Activated naive CD4-positive, alpha-beta T cell treated with anti-CD3 and anti-CD28 coated beads, Interleukin-2, amount 50 U/mL, for 16 hours (primary cell): ENCODE measurements at places on chromosomes 16 and 17.
A peak's percentile ranks its signal among the peaks of the same experiment; 100 is the strongest.

DNA sequence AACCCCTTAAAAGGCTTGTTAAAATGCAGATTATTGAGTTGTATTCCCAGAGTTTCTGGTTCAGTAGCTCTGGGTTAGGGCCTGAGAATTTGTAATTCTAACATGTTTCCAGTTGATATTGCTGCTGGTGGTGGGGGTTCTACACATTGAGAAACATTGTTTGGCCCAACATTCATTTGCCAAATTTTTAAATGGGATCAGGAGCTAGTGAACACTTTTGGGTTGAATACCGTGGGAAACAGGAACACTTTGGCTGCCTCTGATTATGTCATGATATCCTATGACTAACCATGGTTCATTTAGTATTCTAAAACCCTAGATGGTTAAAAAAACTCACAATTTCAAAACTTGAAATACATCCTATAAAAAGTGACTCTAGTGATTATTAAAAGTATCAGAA is 89.3 kb downstream of the RPGRIP1L start:
- DNase-seq, result no peak

DNA sequence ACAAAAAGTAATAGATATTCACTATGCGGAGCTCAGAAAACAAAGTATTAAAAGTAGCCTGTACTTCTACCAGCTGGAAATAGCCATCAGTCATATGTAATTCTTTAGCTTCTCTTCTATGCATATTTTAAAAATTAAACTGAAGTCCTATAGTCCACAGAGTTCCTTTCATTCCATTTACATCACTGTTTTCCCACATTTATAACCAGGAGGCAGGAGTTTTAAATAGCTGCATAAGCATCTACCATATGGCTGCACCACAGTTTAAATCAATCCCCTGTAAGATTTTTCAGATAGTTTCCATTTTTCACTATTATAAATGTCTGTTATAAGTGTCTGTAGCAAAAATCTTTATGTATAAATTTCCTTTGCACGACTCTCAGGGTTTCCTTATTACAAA is 45.1 kb downstream of the ZFHX3 start:
- DNase-seq, result no peak

DNA sequence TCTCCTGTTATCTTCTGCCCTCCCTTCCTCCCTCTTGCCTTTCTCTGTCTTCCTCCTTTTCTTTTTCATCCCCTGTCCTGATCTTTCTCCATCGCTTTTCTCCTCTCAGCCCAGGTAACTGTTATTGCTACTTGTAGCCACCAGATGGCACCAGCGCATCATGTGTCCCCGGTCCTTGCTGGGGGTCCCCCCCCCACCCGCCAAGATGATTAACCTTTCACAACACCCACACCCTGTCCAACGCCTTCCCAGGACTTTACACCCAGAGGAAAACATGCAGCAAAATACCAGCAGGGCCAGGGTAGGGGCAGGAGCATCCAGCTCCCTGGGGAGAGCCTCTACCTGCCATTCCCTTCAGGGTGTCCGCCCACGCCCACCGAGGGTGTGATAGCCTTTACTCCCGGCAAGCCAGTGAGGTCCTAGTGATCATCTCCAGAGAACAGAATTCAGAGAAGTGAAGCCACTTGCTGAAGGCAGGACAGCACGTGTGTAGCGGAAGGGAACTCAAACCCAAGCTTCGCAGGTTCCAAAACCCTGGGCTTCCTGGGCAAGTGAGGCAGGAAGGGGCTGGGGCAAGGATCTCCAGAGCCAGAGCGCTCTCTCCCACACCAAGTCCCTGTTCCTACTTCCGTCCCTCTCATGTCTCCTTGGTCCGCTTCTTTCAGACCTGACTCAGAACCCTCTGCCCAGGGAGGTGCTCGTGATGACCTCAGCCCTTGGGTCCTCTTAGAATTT is 13.4 kb upstream of the TAC4 start:
- DNase-seq, result peak; percentile 60

- no peak for DNase-seq
Observed at GRCh38 chr16:87434146-87434667, 42.1 kb downstream of the MAP1LC3B start.

DNA sequence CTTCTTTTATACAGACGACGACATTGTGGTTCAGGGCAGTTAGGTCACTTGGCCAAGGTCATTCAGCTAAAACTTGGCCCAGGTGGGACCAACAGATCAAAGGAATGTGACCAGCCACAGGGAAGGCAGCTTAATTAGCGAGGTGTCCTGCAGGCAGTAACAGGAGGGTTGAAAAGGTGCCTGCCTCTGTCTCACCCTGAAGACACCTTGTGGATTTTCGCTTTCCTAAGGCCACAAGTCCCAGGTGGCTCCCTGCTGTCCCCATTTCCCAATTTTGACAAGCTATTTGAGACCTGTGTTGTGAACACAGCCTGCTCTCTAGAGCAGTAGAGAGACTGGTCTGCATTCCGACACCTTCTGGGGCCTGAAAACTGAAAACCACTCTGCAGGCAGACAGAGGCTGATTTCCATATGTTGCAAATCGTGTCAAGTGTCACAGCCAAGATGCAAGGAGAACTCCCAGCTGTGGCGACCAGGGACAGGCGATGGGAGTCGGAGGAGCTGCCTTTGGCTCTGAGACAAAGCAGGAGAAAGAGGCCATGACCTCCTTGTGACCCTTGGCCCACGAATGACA is 593.1 kb upstream of the CDH5 start:
- no peak for DNase-seq

DNA sequence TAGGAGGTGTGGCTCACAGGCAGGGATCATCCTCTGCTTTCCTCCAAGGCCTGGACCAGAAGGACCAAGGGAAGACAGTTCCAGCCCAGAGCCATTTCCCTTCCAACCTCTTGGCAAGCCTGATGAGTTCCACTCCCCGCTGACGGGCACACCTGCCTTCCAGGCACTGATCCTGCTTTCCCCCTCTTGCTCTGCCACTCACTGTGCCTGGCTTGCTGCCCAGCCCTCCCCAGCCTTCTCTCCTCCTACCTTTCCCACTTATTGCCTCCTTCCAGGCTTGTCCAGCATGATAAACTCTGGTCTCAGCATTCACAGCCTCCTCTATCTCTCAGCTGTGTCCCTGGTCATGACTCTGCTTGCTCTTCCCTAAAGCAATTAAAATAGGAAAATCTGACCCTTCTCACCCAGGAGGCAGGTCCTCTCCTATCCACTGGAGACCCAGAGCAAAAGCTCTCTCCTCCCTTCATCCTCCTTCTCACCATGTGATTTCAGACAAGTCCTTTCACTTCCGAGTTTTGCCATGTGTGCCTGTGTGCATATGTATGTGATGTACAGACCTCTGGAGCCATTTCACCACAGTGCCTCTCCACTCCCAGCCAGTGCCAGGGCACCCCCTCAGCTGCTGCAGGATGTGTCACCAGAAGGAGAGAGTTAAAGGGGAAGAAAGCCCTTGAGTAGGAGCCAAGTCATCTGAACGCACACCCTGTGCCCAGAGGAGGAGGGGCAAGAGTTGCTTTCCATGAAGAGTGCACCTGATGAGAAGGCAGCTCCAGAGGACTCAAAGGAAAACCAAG is 13.4 kb upstream of the TMEM170A start:
- DNase-seq, result no peak

DNA sequence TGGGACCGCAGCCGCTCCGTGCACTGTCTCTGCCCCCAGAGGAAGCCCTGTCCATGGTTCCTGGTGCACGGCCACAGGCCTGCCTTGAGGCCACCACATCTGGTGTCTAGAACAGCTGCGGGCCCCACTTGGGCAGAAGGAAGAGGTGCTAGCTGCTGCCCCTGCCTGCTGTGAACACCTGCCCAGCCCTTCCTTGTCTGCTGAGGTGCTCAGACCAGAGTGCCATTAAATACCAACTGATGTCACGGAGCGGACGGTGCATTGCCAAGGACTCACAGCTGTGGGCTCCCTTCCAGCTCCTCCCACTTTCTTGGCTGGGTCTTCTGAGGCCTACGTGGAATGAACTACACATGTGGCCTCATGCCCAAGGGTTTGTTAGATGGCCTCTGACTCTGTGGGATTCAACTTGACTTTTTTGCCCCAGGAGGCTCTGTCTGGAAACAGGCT is 146.1 kb downstream of the RAB11FIP4 start:
- DNase-seq, result no peak

DNA sequence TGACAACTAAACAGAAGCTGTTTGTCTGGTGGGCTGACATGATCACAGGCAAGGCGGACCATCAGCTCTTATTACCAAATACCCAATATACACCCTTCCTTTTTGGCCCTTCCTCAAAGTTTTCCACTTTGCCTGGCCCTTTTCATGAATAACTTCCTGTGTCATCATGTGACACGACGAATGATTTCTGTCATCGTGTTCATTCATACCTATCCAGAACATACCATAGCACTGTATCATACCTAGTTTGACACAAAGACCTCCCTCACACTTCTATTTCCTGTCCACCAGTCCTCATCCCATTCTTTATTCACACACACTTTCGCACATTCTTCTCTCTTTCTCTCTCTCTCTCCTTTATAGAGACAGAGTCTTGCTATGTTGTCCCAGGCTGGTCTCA is 131.8 kb downstream of the STX8 start:
- DNase-seq, result no peak

DNA sequence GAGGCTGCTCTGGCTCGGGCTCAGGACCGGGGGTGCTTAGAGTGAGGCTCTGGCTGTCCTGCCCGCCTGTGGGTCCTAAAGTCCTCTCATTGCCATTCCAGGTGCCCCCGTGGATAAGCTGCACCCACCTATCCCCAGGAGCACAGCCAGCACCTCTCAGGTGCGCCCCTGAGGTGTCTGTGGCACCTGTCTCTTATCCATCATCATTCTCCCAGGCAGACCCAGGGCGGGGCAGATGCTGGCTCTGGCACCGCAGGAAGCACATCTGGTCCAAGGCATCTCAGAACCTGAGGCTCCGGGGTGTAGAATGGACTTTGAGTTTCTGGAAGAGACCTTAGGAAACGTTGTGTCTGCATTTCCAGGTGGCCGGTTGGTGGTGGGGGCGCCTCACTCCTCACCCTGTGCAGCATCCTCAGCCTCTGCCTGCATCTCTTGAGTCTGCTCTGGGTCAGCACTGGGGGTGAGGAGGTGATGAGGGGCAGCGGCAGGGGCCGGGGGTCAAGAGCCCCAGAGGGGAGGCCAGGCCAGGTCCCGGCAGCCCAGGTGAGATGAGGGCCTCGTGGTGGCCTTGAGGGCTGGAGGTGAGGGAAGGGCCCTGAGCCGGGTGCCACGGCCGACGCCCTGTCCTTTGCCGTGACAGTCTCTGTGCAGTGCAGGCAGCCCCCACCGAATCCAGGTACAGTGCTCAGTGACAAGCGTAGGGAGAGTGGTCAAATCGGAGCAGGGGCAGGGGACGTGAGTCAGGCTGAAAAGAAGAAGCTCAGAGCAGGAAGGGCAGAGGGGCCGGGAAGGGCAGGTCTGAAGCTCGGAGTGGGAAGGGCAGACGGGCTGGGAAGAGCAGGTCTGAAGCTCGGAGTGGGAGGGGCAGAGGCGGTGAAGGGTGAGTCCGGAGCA is 173.5 kb downstream of the NPIPB11 start:
- DNase-seq, result no peak

DNA sequence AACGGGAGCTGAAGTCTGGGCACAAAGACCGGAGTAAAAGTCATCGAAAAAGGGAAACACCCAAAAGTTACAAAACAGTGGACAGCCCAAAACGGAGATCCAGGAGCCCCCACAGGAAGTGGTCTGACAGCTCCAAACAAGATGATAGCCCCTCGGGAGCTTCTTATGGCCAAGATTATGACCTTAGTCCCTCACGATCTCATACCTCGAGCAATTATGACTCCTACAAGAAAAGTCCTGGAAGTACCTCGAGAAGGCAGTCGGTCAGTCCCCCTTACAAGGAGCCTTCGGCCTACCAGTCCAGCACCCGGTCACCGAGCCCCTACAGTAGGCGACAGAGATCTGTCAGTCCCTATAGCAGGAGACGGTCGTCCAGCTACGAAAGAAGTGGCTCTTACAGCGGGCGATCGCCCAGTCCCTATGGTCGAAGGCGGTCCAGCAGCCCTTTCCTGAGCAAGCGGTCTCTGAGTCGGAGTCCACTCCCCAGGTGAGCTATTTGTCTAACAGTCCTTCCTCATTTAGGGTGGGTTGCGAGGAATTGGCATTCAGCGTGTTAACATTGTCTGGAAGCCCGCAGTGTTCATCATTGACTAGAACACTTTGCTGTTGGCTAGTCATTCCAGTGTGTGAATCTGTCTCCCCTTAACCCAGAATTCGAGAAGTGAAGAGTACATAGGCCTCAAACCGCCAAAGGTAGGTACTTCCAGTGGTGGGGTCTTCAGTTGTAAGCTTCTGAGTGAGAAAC is 1.5 kb downstream of the CDK12 start:
- DNase-seq, result no peak

DNA sequence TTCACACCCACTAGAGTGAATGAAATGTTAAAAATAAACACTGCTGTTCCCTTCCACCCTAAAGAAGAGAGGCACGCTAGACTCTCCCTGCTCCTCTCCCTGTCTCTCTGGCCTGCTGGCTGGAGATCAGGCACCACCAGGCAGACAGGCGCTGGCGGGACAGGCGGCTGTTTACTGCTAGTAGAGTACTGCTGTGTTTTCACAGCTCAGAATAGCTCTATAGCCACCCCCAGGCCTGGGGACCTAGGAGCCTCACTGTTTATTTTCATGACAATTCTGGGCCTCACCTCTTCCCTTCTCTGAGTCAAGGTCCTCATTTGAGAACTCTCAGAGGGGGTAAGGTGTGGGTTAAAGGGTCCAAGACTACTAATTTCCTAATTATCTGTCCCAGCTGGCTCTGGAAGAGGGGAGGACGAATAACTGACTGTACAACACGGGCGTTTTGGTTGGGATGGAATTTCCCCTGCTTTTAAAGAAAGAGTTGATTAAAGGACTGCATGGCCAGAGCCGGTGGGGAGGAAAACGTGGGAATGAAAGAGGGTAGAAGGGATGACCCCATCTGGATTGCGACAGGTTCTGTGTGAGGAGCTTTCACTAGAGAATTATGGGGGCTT is 9.0 kb upstream of the G6PC1 start:
- no peak for DNase-seq

DNA sequence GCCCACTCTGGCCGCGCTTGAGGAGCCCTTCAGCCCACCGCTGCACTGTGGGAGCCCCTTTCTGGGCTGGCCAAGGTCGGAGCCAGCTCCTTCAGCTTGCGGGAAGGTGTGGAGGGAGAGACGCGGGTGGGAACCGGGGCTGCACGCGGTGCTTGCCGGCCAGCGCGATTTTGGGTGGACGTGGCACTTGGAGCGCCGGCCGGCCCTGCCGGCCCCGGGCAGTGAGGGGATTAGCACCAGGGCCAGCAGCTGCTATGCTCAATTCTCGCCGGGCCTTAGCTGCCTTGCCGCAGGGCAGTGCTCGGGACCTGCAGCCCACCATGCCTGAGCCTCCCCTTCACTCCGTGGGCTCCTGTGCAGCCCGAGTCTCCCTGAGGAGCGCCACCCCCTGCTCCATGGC is 9.9 kb upstream of the ATP1B2 start:
- DNase-seq, result no peak

DNA sequence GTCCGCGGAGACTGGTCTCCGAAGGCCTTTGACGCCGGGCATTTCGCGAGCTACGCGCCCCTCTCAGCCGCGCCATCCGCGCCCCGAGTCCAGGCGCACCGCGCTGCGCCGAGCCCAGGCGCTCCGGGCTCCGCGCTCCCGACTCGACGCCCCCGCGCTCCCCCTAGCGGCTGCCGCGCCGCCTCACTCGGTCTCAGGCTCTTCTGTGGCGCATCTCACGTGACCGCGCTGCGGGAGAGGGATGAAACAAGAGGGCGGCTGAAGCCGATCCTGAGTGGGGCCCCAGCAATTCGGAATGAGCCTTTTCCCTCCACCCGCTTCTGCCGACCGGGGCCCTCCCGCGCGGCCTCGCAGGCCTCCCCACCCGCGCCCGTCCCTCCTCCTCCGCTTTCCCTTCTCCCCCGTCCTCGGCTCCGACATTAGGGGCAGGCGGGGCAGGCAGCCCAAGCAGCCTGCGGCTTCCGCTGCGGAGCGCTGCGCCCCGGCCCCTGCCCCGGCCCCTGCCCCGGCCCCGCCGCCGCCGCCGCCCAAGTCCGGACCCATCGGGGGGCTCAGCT is 42.5 kb upstream of the AMZ2 start:
- peak; percentile 93 for DNase-seq
